IPS DF 19.7 (cell line): ENCODE measurements at places on chromosomes 12 and 14.

GRCh38 chr12:39419471-39419870, 23.4 kb downstream of the KIF21A start:
- DNase-seq: no peak

DNA sequence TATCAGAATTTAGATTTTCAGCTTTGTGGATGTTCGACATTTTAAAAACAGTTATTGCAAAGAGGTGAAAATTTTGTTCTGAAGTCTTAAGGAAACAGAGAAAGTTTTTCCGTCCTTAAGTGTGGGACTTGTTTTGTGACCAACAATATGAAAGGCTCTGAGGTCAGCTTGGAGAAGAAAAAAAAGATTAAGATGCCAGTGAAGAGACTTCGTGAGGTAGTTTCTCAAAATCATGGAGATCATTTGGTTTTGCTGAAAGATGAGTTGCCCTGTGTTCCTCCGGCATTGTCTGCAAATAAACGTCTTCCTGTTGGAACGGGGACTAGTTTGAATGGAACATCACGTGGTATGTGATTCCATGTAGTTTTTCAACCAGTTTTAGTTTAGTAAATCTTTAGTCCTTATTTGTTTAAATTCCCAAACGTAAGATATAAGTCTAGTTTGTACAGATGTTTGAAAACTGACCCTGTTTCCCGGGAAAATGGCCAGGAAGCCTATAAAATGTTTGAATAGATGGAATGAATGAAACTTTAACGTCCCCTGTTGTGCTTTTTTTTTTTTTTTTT, 682 bp downstream of the KIAA0586 start:
- DNase-seq: no peak

DNA sequence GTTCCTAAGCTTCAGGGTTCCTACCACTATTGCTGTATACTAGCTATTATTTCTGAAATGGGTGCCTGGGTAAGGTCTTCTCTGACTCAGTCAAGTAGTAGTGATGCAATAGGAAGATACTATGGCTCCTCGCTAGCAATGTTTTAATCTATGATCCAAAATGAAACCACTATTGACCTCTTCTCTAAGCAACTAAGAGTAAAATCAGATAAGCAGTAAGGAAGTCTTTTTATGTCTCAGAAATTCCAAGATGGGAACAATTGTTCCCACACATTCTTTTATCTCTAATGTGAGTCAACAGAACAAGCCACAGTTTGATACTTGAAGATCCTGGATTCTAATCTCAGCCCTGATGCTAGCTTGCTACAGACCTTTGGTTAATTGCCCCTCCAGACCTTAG, 45.1 kb downstream of the AREL1 start:
- no peak for DNase-seq

DNA sequence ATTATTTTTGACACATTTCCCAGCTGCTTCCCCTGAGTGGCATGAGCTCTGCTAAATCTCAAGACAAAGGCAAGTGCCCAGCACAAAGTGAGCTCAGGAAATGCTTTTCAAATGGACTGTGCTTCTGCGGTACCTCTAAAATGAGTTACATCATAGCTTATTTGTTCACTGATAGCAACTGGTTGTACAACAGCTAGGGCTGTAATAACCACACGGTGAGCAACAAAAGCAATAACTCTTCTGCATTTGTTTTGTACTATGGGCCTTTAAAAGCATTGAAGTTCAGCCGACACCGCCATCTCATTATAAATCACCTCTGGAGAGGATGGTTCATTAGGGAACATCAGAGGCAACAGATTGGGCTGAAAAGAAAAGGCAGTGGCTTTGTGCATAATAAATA, 475.0 kb downstream of the GLT1D1 start:
- no peak for DNase-seq

- no peak for DNase-seq
Measured at GRCh38 chr14:64930085-64930843, 12.3 kb downstream of the GPX2 start.

GRCh38 chr12:84497819-84498218, 414.8 kb downstream of the SLC6A15 start:
- DNase-seq: no peak

DNA sequence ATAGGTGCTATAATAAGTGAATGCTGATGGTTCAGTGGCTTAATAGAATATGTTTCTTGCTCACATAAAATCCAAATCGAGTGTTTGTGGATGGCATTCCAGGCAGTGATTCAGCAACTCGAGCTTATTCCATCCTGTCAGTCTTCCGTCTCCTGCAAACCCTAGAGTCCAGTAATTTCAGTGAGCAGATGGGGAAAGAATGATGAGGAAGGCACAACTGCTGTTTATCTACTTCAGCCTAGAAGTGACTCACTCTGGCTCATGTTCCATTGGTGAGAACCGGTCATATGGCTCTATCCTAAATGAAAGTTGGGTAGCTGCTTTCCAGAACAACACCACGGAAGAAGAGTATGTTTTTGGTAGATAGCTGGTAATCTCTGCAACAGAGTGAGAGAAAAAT, 421.8 kb upstream of the PDE3A start:
- no peak for DNase-seq

GRCh38 chr14:56100556-56100955, 17.7 kb upstream of the PELI2 start:
- no peak for DNase-seq

DNA sequence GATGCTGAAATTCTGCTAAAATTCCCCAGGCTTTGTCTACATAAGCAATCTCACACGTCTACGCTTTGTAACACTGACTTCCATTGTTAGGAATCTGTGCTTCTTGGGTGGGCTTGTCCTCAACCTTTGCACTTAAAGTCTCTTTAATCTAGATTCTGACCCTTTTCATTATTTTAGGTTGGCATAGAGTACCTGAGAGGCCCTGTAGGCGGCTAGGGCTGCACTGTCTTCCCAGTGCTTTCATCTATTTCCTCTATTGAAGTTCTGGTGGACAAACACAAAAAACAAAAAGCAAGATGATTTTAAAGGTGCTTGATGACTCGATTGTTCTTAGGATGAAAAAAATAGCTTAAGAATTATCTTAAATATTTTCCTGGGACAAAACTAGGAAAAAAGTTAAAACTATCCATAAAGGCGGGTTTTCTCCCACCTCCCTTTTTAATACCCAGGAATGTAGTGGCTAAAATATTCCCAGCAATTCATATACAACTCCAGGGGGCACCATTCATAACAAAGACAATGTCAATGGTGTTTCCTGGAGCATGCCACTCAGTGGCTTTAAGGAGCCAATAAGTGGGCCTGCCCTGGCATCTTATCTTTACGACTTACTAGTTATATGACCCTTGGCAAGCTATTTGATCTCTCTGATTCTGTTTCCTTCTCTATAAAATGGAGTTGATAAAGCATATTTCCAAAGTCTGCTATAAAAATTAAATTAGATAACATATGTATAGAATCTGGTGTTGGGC, 197.5 kb downstream of the STXBP6 start:
- DNase-seq: no peak

GRCh38 chr12:29067430-29067829, 81.6 kb upstream of the FAR2 start:
- DNase-seq: no peak

- DNase-seq: no peak
Measured at GRCh38 chr14:95402578-95402977, 82.9 kb upstream of the CLMN start.

DNA sequence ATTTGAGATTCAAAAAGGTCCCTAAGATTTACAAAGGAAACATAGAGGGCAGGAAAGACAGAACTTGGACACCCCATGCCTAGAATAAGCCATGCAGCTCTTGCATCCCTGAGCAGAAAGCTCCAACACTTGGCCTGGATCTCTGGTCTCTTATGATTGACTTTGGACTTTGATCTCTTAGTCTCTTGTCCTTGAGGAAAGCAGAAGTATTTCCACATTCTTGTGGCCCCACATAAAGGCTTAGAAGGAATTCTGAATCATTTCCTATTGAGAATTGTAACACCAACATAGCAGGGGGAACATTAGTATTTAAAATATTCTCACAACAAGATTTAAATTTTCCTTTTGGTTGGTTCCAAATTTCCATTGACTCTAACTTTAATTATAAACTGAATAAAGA, 283.7 kb upstream of the PRKD1 start:
- no peak for DNase-seq

DNA sequence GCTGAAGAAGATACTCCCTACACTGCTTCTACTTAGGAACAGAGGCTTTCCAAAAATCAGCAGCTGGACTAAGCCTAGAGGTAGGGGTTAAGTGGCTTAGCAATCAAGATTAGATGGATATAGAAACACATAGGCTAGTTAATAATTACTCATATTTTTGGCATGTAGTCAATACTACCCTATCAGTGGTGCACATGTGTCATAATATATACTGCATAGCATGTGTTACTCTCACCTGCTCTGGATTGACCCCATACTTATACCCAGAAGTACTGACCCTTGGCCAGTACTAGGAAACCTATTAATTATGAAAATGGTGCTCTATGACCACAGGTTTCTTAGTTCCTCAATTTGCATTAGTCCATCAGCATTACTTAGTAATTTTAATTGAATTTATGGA, 528.4 kb upstream of the LMO3 start:
- no peak for DNase-seq

GRCh38 chr14:59510001-59510400, 25.7 kb downstream of the JKAMP start:
- DNase-seq: no peak

DNA sequence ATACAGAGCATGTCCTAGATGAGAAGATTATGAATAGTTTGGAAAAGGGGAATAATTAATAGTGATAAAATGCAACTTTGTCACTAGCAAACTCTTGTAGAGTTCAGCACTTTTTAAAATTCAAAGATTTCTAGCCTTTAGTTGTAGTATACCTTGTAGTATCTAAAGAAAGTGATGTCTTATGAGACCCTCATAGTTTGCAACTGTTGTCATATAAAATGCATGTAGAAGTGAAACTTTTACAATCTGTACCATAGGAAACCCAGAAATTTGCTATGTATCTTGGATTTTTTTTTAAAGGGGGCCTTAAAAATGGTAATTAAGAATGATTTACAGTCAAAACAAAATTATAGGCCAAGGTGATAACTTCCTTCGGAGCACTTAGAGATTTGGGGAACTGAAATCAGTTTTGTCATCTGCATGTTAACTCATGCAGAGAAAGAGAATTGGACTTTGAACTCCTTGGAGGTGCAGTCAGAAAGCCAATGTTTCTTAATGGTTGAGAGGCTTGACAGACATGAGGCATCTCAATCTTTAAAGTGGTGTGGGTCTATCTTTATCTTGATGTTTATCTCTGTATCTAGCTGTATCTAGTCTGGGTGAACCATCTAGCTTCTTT, 1.3 kb downstream of the LRRK2 start:
- DNase-seq: no peak

GRCh38 chr12:12804432-12804886, 8.7 kb upstream of the DDX47 start:
- no peak for DNase-seq

GRCh38 chr12:31362115-31362758, 36.3 kb upstream of the SINHCAF start:
- no peak for DNase-seq

- peak; percentile 89 for DNase-seq
Measured at GRCh38 chr12:57242691-57243454, 8.1 kb downstream of the STAC3 start.

- no peak for DNase-seq
Measured at GRCh38 chr14:37864861-37865718, 269.7 kb downstream of the TTC6 start.

DNA sequence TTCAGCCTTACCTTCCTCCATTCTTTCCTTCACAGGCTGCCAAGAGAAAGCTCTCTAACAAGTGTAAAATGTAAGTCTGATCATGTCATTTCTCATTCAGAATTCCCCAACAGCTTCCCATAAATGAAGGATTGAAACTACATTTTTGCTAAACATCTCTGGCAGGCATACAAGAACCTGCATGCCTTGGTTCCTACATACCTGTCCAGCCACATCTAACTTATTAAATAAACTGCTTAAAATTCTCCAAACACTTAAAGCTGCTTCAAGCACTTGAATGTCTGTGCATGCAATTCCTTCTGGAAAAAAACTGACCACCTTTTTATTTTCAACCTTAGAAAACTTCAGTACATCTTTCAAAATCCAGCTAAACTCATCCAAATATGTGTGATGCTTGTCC, 84.4 kb upstream of the DCN start:
- no peak for DNase-seq

DNA sequence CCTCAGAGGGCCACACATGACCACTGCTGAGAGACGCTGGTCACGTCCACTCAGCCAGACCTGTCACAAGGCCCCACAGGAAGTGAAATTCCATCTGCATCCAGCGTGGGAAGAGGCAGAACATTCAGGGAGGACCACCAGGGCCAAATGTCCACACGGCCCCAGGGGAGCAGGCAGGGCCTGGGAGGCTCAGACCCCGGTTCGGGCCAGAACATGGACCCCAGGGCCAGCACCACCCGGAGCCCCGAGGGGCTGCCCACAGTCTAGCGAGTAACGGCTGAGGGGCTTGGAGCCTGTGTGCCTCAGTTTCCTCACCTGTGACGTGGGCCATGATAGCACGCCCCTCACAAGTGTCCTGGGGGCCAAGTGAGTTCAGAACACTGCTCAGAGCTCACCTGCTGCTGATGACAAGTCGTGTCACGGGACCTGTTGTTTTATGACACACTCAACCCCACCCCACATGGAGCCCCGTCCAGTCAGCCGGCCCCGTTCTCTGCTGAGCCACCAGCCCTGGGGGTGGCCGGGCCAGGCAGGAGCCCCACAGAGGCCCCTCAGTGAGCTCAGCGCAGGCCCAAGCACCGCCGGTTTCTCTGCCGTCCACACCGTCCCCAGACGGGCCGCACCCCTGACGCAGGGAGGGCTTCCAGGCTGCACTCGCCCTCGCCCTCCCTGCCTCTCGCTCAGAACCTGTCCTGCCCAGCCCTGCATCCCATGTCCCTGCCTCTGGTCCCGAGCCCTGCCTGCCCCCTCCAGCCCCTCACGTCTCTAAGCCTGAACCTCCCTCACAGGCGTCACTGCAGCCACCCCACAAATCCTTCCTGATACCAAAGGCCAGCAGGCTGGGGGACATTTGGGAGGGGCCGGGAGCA, 79.5 kb upstream of the GALNT9 start:
- DNase-seq: no peak

GRCh38 chr12:109539508-109539907, 33.8 kb downstream of the MMAB start:
- no peak for DNase-seq

GRCh38 chr12:3827301-3828000, 45.7 kb downstream of the PARP11 start:
- DNase-seq: no peak

DNA sequence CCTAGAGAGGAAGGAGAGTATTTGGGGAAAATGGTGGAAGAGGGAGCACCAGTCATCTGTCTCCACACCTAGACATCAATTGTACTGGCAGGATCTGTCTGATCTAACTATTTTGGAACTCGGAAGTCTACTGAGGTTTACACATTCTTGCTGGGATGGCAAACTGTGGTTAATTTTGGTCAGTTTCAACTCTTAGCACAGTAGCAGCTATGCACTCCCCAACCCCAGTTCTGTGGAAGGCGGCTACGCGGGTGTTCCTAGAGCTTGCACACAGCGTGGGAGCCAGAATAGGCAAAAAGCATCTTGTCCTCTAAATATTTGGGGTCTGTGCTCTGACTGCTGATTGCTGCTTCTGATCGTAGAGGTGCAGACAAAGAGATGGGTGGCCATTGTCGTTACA, 33.8 kb downstream of the TECPR2 start:
- DNase-seq: no peak

- no peak for DNase-seq
Measured at GRCh38 chr12:13465635-13466034, 269.1 kb downstream of the EMP1 start.

GRCh38 chr12:5395443-5396271, 36.3 kb upstream of the NTF3 start:
- no peak for DNase-seq

- DNase-seq: no peak
Measured at GRCh38 chr12:22477894-22478287, 66.5 kb downstream of the C2CD5 start.
